ENCODE measurements at places on chromosomes 6 and 20.
A peak's percentile ranks its signal among the peaks of the same experiment; 100 is the strongest.

DNA sequence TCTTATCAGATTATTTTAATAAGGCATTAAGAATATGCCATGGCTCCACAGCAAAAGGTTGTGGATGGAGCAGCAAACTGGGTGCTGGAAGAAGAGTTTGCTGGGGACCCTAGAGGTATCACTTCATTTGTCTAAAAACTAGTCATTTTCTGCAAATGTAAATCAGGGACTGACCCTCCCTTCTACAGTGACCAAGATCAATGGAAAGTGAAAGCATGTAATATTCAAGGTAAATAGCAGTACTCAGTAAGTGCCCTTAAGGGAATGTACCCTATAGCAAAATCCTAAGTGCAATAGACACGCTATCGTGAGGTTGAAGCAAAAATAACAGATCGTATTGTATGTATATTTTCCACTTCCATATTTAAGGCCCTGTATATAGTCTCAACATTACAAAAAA is 38.7 kb downstream of the TRDN start:
- DNase-seq, result no peak

- no peak for DNase-seq
Measured at GRCh38 chr6:110097443-110097842, 82.0 kb downstream of the WASF1 start.

GRCh38 chr6:149938571-149939355 is 3.1 kb upstream of the ULBP2 start:
- peak; percentile 20 for DNase-seq

DNA sequence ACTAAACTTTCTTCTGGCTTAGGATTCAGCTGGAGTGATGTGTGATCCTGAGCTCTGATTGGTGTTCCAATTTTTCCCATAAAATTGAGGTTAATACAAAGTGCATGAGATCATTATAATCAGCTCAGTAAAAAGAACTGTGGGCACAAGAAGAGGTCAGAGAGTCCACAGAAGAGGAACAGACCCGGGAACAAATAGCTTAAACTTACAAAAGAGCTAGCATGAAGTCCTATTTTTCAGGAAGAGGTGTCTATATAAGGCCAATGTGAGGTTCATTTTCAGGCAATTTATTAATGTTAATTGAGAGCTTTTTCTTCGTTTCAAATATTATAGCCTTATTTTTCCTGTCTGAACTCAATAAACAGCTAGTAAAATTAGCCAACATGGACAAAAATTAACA is 26.9 kb upstream of the STX11 start:
- no peak for DNase-seq

GRCh38 chr6:27138837-27139755 is 108.4 kb upstream of the PRSS16 start:
- DNase-seq, result no peak

DNA sequence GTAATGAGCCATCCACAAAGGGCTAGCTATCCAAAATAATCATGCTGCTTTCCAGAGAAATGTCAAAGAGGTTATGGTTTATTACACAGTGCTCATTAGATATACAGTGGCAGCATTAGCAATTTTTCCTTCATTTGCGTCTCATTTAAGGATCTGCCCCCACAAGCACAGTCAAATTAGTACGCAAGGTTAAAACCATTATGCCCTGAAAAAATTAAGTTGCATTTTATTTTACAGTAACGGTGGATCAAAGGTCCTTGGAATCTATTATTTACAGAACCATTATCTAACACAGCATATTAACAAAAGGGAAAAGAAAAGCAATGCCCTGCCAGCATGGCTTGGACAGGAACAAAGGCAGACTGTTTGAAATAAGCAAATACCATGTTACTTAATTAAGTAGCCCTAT is 144.8 kb downstream of the PDSS2 start:
- no peak for DNase-seq

DNA sequence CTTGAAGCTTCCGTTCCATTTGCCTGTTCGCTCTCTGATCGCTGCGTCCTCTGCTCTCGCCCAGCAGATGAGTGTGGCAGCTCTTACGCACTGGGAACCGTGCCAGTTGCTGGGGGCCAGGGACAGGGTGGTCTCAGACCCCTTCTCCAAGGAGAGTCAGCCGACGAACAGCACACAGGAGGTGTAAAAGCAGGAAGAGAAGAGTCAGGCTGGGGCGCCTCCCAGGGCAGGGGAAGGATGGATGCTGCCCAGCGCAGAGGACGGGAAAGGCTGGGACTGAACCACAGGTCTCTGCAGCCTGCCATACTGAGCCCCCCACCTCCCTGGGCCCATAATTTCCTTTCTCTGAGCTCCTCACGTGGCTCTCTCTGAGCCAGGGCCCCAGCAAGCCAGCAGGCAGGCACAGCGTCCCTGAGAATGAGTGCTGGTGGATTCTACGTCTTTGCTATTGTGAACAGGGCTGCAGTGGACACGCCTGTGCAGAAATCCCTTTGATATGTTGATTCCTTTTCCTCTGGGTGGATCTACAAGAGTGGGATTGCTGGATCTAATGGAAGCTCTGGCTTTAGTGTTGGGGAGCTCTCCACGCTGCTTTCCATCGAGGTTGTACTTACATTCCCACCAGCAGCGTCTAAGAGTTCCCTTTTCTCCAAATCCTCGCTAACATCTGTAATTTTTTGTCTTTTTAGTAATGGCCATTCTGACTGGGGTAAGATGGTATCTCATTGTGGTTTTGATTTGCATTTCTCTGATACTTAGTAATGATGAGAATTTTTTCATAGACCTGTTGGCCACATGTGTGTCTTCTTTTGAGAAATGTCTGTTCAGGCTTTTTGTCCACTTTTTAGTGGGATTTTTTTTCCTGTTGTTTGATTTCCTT is 104.1 kb downstream of the PSMB1 start:
- DNase-seq, result no peak
